ENCODE measurements at places on chromosomes 3 and 15.

DNA sequence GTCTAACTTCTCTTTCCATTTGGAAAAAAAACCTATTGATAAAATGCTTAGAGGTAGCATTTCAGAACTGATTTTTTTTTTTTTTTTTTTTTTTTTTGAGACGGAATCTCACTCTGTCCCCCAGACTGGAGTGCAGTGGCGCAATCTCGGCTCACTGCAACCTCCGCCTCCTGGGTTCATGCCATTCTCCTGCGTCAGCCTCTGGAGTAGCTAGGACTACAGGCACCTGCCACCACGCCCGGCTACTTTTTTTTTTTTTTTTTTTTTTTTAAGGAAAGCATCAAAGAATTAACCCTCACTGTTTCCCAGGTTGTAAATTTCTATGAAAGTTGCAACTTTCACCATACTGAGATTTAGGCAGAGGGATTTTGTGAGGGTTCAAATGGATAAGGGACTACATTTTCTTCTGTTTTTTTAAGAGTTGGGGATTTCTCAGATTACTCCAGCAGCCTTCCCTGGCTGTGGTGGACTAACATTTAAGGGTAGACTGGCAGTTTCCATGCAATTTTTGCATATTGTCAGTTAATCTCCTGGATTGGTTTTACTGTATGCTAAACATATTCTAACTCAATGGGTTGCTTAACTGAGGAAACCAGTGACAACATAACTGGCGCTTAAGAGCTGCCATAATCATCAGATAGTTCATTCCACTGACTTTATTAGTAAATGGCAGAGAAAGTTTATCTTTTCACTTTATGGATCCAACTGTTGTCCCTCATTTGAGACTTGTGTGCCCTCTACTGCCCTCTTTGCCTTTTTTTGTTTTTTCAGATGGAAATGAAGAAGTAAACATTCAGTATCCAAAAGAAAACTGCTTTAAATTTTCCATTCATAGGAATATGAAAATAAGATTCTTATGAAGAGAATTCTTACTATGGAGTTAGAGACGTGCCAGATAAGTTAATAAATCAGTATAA, 93.7 kb downstream of the NPTN start:
- no peak for DNase-seq

GRCh38 chr15:66241908-66242285, 11.7 kb downstream of the MEGF11 start:
- DNase-seq = no peak

DNA sequence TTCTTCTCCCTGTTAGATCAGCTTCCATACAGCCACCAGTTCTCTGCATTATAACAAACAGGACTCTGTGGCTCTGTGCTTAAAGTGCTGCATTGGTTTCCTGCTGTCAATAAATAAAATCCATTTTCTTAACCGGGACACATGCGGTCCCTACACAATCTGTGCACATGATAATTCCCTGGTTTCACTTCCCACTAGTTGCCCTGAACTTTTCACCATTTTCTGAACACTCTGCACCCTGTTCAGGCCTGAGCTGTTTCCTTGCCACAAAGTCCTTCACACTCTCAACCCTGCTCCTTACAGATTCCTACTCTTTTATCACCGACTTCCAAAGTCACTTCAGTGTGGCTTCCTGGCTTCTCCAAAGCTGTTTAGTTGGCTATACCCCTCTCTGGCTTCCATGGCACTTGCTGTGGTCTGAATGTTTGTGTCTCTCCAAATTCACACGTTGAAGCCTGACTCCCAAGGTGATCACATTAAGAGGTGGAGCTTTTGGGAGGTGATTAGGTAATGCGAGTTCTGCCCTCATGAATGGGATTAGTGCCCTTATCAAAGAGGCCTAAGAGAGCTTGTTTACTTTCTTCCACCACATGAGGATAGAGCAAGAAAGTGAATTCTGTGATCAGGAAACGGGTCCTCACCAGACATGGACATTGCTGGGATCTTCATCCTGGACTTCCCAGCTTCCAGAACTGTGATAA, 233.4 kb downstream of the CHST2 start:
- no peak for DNase-seq

DNA sequence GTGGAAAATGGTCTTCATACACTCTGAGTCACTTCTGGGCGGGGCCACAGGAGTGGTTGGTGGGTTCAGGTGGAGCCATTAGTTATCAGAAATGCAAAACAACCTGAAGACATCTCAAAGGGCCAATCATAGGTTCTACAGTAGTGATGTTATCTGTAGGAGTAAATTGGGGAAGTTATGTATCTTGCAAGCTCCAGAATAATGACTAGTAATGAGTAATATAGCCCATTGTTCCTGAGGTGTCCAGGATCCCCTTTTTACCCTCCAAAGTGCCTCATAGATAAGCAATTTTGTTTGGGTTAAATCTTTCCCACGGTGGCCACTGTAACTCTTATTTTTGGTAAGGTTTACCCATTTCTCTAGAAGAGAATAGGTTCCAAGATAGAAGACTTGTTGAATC, 91.7 kb downstream of the PIK3R4 start:
- DNase-seq = no peak

DNA sequence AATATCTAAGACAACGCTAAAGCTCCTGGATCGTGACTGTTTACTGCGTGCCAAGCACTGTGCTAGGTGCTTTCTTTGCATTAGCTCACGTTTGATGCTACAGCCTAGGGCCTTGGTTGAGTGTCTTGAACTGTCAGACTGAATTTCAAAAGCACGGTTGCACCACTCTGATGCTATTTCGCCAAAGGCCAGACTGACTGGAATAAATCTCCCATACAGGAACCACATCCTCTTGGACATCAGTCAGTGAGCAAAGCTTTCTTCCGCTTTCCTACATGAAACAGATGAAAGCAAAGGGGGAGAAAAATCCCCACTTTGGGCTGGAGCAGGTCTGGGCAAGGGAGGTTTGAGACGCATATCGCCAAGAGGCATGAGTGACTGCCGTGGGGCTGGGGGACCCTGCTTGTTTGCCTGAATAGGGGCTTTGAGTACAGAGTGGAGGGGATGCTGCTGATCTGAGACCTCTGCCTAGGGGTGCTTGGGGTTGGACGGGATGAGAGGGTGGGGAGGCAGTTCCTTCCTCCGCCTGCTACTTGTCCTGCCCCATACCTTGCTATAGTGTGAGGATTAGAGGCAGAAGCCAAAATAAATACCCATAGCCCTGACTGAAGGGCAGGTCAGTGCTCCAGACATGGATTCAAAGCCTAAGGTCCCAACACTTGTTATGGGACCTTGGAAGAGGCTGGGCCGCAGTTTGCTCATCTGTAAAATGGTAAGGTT, 5.3 kb downstream of the FGD5 start:
- DNase-seq = no peak

DNA sequence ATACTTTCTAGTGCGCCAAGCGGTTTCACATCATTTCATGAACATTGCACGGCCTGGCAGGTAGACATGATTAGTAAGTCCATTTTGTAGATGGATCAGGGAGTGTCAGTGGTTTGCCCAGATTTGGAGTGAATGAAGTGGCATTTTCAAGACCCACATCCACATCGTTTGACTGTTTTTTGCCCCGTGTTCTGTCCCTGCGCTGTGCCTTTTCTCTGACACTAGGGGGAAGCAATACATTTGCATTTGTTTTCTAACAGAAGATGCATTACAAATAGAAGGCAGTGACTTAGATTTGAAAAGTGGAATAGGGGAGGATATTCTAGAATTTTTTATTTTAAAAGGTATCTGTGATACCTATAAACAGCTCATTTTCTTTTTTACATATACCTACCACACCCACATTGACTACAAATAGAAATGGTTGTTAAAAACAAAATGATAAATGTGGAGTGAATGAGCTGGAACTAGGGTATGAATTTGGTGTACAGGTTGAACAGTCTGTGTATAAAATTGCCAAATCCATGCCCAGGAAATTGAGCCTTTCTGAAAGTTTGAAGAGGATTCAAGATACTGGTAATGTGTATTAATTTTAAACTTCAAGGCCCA, 98.0 kb downstream of the USP13 start:
- DNase-seq = no peak

GRCh38 chr15:71079208-71080044, 35.8 kb upstream of the THSD4 start:
- no peak for DNase-seq

- no peak for DNase-seq
Measured at GRCh38 chr15:83178869-83179325, 28.7 kb downstream of the HDGFL3 start.

DNA sequence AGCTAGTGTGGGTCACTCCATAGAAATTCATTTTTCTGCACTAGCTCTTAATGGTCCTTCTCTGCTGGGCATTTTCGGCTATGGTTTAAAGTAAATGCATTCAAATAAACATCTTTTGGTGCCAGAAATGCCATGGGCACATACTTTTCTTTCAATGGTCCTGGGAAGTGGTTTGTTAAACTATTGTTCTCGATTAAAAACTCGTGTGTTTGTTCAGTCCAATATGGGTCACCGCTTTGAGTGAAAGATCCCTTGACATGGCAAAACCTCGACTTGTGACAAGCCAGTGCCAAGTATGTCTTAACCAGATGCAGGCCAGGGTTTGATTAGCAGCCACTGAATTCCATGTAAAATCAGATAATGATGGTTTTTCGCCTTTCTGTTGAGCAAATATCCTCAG, 331.9 kb upstream of the WNT5A start:
- DNase-seq = no peak
